ENCODE measurements at places on chromosomes 2 and 18.

GRCh38 chr2:179036353-179036905 is 13.5 kb downstream of the CCDC141 start:
- DNase-seq = no peak

GRCh38 chr2:153812632-153813031 is 59.1 kb upstream of the GALNT13 start:
- no peak for DNase-seq

DNA sequence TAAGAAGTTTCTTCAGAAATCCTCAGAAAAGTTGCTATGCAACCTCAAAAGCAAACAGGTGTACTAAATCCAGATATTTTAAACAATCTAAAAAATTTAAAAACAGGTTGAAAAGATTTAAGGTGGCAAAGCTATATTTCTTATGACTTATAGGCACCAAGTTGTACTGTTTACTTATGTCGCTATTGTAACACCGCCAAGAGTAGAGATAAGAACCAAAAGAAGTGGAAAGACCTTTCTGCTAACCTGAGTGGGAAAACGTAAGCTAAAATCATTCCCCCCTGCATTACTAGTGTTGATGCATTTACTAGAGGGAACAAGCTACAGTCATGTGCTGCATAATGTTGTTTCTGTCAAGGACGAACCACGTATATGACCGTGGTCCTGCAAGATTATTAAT is 83.1 kb downstream of the TRIP12 start:
- no peak for DNase-seq

DNA sequence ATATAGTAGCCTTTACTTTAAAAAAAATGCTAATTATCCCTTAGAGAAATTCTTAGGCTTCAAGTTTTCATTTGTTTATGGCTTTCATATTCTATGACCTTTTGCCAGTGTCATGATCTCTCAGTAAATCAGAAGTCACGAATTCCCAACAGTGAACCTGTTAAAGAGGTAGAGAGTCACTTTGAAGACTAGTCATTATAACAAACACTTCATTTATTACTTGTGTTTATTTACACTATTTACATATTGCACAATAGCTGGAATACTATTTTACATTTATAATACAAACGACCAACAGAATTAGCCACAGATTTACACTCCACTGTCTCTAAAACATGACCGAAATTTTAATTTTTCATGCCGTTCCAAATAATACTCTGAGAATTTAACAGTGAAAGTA is 8.5 kb downstream of the ALKAL2 start:
- DNase-seq = no peak

- DNase-seq = no peak
Observed at GRCh38 chr18:24877066-24877465, 416.6 kb downstream of the HRH4 start.

All from fibroblast of skin of left biceps (primary cell).